Posterior cingulate gyrus (tissue), 11 donors: ENCODE measurements at places on chromosomes 1 and 21.

- DNase-seq: peak; percentile 70
Observed at GRCh38 chr1:26035959-26036755, 9.8 kb downstream of the SLC30A2 start.

DNA sequence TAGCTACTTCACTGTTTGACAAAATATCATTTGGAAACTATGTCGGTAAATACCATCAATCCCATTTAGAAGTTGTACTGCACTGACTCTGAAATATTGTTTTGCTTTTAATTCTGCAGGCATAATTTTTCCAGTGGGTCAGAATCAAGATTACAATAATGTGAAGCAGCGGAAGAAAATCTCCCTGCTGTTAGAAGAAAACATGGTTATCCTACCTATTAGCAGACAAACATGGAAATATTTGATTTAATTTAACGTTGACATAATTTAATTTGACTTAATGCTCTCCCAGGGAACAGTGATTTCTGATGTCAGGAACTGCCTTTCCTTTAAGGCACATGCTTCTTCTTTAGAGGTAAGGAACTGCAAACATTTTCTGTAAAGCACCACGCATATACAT lies 634.0 kb downstream of the LTN1 start:
- DNase-seq: no peak

GRCh38 chr1:245370175-245370825 lies 215.5 kb downstream of the KIF26B start:
- no peak for DNase-seq

DNA sequence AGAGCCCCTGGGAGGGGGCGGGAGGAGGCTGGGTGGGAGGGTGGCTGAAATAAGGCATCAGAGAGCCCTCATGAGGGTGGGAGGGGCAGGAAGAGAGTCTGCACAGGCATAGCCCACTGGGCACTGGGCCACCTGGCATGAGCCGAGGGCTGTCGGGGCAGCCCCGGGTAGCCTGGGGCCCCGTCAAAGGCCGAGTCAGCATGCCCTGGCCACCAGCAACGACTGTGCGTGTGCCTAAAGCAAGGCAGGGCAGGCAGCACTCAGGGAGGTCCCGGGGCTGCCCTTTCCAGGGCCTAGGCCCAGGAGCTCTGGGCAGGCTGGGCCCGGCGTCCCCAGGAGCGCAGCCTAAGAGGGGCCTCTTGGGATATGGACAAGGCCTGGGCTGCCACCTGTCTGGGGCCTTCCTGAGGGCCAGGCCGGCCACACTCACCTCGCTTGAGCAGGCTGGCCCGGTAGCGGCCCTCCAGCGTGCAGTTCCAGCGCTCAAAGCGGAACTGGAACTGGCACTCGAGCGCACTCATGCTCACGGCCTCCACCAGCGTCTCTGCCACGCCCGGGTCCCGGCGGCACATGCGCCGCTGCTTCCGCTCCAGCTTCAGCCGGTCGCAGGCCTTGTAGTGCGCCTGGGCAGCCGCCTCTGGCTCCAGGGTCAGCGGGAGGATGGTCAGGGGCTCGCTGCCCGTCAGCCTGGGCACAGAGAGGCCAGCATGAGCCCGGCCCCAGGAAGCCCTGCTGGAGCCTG lies 22.7 kb downstream of the WNT9A start:
- DNase-seq: no peak

DNA sequence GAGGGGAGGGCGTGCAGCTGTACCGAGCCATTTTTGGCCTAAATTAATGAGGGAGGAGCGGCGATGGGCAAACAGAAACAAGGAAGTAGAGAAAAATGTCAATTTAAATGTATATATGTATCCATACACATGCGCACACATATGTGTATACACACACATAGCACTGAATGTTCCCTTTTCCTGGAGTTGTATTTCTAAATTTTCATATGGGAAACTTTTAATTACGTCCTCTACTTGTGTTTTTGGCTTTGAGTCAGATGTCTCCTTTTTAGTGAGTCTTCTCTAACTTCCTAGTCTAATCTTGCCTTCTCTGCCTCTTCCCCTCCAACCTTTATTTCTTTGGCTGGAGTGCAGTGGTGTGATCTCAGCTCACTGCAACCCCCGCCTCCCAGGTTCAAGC lies 15.4 kb upstream of the CYYR1 start:
- no peak for DNase-seq

GRCh38 chr1:94727846-94728715 lies 92.1 kb upstream of the SLC44A3 start:
- no peak for DNase-seq

- no peak for DNase-seq
Observed at GRCh38 chr1:215405211-215405610, 161.9 kb upstream of the KCTD3 start.

DNA sequence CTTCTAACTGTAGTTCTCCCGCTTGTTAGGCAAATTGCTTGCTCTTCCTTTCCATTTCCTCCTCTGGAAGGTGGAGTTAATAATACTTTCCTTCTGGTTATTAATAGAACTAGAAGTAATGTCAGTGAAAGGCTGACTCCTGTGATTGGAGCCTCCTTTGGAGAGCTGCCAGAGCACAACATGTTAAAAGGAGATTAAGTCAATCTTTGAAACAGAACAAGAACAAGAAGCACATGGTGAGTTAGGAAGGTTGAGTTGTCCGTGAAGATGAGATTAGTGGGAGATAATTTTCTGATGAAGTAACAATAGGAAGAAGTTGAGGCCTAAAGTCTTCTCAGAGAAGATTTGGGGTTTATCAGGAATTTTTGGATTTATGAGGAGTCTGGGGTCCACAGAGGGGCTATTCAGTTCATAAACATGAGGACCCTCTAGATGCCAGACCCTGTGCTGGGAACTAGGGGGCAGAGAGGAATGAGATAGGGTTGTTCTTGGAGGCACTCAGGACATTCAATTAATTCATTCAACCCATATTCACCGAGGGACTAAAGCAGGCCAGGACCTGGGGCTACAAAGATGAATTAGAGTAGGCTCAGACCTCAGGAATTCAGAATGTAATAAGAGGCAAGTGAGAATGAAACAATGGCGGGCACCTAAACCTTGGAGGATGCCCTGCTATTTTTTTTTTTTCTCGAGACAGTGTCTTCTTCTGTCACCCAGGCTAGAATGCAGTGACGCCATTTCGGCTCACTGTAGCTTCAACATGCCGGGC lies 40.7 kb upstream of the DHCR24 start:
- DNase-seq: no peak

DNA sequence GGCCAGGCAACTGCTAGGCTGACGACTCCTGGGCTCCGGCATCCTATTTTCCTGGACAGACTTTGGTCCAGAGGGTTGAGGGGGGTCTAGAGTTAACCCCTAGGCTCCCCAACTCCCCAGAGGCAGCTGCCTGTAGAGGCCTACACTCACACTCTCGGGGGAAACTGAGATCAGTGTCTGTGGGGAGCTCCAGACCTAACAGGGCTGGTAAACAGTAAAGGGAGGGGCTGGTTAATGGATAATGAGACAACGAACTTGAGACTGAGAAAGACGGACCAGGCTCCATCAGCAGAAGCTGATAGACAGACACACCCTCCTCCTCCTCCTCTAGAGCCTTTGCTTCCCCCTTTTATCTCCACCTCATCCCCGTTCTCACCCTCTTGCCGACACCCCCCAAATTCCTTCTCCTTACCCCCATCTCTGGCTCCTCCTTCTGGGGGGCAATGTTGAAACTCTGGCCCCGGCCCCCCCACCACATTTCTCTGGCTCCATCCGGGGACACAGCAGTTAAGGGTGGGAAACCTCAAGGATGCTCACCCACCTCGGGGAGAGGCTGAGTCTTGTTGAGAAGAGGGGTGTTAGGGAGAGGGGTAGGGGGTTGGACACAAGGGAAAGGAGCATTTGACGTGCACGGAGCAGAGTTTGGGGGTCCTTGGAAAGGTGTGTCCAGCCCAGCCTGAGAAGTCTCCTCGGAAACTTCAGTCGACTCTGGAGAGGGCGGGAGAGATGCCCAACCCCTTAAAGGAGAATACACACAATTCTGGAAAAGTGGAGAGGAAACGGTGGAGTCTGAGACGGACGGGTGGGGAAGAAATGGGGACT lies at the start of gene MTMR11:
Gene MTMR11, minus strand, starts transcription at position 710 of the 822 bp plus-strand sequence. Its CDS starts 232 bp downstream, at position 478.
- no peak for DNase-seq

DNA sequence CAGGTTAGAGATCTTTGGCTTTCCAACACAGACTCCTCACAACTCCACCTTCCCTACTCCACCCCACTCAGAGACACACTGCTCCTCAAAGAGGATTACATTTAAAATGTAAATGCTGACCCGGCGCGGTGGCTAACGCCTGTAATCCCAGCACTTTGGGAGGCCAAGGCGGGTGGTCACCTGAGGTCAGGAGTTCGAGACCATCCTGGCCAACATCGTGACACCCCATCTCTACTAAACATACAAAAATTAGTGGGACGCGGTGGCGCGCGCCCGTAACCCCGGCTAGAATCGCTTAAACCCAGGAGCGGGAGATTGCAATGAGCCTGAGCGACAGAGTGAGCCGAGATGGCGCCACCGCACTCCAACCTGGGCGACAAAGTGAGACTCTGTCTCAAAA lies 1.8 kb upstream of the ANP32E start:
- no peak for DNase-seq

- no peak for DNase-seq
Observed at GRCh38 chr1:78104322-78104721, 58.6 kb downstream of the GIPC2 start.

DNA sequence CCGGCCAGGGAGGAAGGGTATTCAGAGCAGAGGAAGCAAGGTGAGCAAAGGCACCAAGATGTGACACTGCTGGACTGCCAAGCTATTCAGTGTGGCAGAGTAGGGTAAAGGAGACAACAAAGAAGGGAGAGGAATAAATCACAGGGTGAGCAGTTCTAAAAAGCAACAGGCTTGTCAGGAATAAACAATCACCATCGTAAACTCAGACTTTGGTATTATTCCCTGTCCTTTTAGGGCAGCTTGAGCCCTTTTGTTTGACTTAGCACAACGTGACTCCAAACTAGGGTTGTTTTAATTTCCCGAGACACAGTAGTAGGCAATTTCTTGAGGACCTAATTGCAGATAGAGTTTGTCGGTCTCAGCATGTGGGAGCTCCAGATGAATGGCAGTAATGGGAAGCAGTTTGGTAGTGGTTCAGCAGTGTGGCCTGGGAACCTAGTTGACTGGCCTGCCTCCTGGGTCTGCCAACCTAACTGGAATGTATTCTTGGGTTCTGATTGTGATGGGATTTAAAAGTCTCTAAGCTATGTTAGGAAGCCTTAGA lies 4.3 kb downstream of the CR1L start:
- no peak for DNase-seq

GRCh38 chr1:116686723-116687352 lies 19.3 kb upstream of the IGSF3 start:
- no peak for DNase-seq

DNA sequence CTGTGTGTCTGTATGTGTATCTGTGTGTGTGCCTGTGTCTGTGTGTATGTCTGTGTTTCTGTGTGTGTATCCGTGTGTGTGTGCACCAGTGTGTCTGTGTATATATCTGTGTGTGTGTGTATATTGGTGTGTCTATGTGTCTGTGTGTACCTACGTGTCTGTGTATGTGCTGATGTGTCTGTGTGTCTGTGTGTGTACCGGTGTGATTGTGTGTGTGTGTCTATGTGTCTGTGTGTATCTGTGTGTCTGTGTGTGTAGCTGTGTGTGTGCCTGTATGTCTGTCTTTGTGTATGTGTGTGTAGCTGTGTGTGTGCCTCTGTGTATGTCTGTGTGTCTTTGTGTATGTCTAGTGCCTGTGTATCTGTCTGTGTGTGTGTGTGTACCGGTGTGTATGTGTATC lies 32.0 kb downstream of the CAMK2N1 start:
- no peak for DNase-seq

- no peak for DNase-seq
Observed at GRCh38 chr21:43879348-43880110, 14.5 kb downstream of the AGPAT3 start.

DNA sequence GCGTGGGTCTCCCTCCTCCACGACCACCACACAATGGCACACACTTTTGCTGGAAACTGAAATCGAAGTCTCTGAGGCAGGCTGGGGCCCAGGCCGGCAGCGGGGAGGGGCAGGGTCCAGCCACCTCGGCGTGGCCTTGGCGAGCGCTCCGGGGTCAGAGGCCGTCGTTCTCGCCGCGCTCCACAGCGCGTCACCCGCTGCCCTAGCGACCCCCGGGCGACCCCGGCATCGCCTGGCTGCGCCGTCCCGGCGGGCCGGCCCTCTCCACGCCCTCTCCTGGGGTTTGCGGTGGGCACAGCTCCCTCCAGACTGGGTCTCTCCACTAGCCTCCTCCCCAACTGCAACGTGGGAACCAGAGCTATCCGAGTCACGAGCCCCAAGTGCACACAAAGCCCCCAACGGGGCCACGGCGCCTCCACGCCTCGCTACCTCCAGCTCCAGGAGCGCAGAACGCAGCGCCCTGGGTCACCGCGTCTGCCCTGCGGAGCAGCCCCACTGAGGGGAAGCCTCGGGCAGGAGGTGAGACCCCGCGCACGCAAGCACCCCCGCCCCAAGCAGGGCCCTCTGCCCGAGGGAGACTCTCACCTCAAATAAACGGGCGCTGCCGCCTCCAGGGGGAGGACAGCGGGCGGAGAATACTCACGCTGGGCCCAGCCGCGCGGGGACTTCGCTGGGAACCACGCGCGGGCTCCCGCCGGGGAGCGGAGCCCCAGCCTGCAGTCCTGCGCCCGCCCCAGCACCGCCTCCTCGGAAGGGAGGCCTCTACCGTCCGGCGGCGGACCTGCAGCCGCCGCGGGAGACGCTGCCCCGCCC lies 134.0 kb upstream of the BARHL2 start:
- peak; percentile 91 for DNase-seq

DNA sequence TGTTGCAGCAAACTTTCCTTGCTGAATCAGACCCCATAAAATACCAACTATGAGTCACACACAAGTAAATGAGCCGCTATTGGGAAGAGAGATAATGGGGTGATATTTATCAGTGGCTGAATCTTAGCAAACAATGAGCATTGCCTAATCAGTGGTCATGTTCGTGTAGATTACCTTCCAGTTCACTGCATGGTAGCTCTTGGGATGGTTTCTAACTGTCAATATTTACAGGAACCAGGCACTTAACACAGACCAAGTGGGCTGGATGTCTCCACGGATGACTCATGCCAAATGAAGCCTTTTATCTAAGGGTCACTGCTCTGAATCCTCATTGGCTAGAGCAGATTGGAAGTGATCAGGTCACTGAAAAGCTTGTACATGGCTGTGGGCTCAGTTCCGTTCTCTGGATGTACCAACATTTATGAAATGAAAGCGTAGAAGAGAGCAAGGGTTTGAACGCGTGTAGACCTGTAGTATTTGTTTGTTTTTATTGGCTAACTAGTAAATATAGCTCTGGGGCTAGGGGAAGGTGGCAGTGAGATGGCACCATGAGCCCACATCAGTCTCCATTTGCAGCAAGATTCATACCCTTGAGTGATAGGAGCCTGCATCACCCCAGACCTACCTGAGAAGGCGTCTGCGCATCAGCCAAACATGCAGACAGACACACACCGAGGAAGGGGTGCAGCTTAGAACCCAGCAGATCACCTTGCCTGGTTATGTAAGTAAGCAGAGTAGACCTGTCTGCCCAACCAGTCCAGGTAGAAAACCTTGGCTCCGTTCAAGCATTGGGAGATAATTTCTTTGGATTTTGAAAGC lies 153.3 kb downstream of the TOMM20 start:
- no peak for DNase-seq

- DNase-seq: no peak
Observed at GRCh38 chr1:160520999-160521398, 2.1 kb downstream of the SLAMF6 start.
